Endodermal cell (in vitro differentiated cells): ENCODE measurements at places on chromosomes 13 and 19.

DNA sequence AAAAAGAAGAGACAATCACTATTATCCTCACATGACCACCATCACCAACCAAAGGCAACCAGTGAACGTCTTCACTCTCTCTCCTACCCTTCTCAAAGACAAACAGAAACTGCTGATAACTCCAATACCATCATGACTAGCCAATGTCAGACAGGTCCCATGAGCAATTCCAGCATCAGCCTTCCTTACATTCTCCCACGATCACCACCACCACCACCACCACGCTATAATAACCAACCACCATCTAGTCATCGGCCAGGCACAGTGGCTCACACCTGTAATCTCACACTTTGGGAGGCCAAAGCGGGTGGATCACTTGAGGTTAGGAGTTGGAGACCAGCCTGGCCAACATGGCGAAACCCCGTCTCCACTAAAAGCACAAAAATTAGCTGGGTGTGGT, 3.9 kb downstream of the MYO1F start:
- DNase-seq, result no peak

DNA sequence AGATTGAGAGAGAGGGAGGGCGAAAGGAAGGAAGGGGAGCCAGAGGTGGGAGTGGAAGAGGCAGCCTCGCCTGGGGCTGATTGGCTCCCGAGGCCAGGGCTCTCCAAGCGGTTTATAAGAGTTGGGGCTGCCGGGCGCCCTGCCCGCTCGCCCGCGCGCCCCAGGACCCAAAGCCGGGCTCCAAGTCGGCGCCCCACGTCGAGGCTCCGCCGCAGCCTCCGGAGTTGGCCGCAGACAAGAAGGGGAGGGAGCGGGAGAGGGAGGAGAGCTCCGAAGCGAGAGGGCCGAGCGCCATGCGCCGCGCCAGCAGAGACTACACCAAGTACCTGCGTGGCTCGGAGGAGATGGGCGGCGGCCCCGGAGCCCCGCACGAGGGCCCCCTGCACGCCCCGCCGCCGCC, at the start of gene TNFSF11:
TNFSF11 (plus strand) TSS at position 142 of the 400 bp plus-strand sequence; CDS start at position 294, 152 bp downstream.
- peak; percentile 85 for DNase-seq

DNA sequence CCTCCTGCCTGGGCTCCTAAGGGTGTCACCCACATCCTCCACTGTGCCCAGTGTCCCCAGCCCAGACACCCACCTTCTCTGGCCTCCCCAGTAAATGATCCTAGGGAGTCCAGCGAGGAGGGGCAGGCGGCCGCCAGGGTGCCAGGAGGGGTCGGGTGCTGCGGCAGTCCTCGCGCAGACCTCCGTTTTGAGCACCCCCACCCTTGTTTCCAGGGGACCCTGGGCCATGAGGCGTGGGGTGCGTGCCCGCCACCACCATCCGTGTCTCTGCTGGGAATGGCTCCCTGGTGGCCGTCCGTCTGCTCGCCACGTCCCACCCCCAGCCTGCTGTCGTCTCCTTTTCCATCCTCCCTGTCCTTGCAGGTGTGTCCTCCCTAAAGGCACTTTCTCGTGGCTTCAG, 133.0 kb downstream of the KDM4B start:
- no peak for DNase-seq

DNA sequence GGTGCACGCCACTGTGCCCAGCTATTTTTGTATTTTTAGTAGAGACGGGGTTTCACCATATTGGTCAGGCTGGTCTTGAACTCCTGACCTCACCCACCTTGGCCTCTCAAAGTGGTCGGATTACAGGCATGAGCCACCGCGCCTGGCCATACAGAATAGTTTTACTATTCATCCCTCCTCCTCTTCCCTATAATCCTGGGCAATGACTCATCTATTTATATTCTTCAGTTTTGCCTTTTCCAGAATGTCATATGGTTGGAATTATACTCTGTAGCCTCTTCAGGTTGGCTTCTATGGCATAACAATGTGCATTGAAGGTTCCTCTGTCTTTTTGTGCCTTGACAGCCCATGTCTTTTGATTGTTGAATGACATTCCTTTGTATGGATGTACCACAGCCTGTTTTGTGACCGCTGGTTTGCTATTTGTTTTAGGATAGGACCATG, 22.2 kb upstream of the LRP3 start:
- peak; percentile 13 for DNase-seq
